ENCODE measurements at places on chromosomes 5 and 9.

DNA sequence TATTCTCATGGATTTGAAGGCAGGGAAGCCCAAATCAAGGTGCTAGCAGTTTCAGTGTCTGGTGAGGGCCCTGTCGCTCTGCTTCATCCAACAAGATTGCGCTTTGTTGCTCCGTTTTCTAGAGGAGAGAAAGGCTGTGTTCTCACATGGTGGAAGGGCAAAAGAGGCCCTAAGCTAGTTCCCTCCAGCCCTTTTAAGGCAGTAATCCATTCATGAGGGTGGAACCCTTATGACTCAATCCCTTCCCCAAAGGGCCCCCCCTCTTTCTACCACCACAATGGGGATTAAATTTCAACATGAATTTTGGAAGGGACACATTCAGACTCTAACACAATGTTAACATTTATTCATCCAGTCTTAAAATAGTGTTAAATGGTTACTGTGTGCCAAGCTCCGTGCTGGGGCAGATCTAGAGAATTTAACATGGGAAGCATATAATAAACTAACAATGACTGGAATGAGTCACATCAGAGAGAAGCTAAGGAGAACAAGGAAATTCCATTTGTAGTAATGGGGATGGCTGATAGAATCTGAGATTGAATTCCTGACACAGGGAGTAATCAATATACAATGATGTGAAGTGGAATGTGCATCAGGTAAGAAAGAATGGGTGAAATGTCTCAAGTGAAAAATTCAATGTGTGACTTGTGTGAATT lies 382.8 kb upstream of the ZNF608 start:
- no peak for DNase-seq

DNA sequence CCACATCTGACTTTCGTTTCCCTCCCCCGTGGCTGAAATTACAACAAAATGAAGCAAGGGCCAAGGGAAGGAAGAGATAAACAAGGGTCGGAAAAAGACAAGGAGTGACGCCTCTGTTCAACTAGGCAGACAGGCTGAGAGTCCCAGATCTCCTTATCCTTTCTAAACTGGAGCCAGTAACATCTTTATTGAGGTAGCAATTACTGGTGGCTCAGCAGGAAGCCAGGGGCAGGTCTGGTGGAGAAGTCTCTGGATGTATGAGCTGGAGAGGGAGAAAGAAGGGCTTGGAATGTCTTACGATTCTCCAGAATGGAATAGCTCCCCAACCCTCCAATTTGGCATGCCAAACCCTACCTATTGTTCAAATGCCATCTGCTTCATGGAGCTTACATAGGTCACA lies 190.8 kb upstream of the BRINP1 start:
- no peak for DNase-seq

DNA sequence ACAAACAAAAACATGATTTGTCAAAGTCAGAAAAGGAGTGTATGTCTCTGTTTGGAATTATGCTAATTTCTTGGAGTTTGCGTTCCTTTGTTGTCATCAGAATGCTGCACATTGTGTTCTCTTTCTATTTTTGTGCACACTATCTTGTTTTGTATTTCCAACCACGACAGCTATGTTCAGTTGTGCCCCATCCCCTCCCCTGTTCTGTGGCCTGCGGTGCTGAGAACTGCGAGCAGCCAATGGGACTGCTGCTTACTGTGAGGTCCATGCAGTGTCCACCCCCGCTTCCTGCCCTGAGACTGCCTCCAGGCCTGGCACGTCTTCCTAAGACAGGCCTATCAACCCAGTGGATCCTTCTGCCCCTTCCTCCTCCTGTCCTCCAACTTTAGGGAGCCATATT lies 76.8 kb downstream of the PALM2AKAP2 start:
- no peak for DNase-seq

- DNase-seq: no peak
Measured at GRCh38 chr9:124707666-124708065, 63.4 kb downstream of the NR6A1 start.

- no peak for DNase-seq
Measured at GRCh38 chr5:60514152-60514551, 185.8 kb downstream of the DEPDC1B start.

- no peak for DNase-seq
Measured at GRCh38 chr9:69276775-69277174, 48.2 kb upstream of the ENTREP1 start.

DNA sequence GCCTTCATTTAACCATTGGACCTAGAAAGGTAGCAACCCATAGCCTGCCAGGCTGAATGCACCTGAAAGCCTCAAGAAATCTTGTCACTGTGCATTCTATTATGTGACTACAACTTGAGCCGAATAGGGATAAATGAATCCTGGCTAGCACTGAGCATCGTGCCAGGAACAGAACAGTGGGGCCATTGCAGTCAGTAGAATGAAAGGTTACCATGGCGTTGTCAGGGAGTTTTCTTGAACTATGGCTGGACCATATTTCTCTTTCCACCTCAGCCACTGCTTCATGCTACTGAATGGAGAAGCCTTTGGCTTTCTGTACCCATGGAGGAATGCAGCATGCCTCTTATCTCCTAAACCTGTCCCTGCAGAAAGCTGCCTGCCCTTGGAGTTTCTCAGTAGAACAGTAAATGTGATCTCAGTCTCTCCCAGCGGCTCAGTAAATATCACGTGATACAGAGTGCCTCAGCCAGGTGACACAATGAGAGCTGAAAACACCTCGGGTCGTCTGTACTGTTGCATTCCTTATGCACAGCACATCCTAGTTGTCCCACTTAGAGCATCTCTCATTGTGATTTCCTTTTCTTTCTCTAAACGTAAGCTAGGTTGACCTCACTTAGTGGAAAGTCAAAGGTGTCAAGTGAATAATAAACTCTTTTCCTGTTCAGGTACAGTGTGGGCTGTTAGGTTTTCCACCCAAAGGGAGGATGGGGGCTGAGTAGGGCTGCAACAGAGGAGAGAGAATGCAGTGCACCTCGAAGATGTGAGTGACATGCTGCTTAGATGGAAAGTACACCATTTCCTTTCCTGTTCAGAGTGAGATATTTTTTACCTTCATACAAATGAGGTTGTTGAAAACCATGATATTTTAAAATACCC lies 115.3 kb downstream of the MACIR start:
- DNase-seq: no peak

DNA sequence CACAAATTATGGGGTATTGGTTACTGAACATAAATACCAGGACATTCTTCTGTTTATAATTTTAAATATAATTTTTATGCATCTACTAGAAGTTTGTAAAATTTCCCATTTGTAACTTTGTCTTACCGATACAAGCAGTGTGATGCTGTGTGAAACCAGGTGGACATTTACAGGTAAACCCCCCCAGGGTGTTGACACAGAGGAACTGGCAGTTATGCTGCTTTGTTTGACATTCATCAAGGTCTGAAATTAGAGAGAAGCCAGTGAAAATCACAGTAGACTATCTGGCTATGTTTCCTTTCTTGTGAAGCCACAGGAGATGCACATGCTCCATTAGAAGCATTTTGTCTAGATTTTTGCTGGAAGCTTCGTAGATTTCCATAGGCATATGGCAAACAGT lies 190.9 kb downstream of the SLC12A2 start:
- no peak for DNase-seq

DNA sequence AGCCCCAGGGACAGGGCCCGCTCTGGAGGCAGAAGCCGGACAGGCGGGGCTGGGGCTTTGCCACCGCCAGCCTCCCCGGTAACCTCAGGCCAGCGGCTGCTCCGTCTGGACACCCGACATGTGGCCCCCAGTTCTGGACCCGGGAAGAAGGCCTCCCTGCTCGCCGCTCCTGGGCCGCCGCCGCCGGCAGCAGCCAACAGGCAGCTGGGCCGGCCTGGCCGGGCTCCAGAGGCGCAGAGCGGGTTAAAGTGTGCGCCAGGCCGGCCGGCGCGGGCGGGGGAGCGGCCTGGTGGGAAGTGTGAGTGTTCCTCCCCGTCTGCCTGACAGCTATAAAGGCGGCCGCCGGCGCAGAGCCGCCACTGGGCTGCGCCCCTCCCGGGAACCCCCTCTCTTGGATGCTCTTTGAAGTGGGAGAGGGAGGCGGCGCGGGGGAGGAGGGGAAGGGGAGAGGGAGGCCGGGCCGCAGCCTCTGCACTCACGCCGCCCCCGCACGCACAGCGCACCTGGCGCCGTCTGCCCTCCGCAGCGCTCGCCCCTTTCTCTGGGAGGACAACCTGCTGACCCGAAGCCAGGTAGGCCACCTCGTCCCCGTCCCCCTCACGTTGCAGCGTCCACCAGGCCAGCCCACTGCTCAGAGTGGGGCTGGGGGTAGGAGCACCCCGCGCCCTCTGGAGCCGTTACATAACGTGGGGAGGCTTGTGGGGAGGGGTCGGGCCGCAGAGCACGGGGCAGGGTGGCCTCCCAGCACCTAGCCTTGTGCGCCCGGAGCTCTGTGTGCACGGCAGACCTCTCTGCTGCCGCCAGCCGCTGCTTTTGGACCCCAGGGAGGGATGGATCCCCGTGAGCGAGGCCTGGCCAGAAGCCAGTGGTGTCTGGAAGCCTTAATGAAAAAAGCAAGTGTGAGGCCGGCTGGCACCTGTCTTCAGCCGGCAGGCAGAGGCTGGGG lies at the start of gene ADAMTSL2:
ADAMTSL2 (plus strand) TSS at position 359 of the 946 bp plus-strand sequence. CDS start 2,009 bp downstream, outside the sequence.
- no peak for DNase-seq

DNA sequence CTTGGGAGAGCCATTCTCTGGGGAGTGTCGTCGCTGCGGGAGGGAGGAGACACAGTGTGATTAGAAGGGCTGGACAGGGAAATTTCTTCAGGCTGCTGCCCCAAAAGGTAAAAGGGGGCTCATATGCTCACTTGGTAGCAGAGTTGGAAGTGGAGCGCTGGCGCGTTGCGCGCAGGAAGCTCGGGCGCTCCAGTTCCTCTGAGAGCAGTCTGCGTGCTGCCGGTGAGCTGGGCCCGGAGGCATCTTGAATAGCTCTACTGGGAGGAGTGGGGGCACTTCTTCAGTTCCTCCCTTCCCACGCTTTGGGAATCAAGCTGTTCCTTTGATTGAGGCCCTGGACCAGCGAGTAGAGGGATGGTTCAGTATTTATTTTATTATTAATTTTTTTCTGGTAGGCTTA lies 2.7 kb downstream of the RXFP3 start:
- DNase-seq: no peak

- no peak for DNase-seq
Measured at GRCh38 chr9:86407022-86407421, 52.8 kb upstream of the TUT7 start.

GRCh38 chr9:107068581-107068980 lies 205.6 kb downstream of the ZNF462 start:
- no peak for DNase-seq

DNA sequence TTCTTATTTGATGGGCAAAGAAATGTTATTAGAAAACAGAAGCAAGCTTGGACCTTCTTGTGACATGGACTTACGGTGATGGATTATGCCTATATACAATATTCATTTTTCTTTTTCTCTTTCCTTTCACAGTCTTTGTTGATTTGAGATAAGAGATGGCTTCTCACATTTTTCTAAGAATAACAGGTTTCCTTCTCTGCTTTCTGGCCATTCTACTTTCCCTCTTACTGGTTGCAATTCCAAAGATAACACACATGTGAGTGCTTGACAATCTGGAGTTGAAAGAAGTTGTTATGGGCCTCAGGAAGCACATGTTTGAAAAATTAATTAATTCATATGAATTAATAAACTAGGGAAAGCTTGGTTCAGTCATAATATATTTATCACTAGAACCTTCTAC lies 89.8 kb upstream of the RPS23 start:
- DNase-seq: no peak

- no peak for DNase-seq
Measured at GRCh38 chr5:155024015-155024414, 10.5 kb downstream of the KIF4B start.

DNA sequence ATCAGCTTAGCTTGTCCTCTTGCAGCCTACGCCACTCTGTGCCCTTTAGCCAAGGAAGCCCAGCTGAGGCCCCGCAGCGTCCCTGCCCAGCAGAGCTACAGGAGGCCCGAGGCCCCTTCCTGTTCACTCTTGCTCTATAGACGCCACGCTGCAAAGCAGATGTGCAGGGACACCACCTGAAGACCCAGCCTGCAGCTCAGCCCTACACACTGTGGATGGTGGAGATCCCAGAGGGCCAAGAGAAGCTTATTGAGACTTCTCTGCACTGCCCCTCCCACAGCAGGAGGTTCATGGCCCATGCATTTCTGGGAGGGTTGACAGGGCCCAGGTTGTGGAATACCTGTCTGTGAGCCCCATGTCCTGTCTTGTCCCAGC lies 33.6 kb downstream of the IRF1 start:
- no peak for DNase-seq

DNA sequence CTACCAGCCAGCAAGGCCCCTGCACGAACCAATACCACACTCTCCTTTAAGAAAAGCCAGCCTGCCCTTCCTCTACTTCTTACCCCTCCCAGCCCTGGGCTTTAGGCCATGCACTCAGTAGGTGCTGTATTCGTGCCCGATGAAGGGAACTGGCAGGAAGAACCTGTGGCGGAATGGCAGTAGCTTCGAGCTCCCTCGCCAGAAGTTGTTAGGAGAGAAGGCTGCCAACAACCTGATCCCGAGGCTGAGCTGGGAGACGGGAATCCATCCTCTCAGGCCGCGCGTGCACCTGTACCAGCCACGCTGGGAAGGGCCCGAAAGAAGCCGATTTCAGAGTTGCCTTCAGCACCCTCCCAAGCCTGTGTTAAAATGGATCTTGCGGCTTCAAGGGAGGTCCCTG lies 45.3 kb upstream of the AKNA start:
- no peak for DNase-seq

DNA sequence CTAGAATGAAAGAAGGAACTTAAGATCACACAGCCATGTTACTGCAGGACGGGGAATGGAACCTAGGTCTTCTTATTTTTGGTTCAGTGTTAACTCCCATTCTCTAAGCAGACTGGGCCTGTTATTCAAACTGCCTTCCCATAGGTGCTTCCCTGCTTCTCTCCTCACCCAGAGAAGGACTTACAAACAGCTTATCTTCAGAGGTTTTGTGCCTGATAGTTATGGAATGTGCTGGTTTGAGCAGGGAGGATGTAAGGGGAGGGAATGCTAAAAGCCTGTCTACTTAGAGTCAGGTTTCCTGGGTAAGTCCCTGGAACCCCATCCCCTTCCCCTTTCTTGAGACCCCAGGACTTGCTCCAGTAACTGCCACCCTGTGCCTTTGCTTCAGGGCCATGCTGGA lies 4.2 kb upstream of the PSMD5 start:
- no peak for DNase-seq

DNA sequence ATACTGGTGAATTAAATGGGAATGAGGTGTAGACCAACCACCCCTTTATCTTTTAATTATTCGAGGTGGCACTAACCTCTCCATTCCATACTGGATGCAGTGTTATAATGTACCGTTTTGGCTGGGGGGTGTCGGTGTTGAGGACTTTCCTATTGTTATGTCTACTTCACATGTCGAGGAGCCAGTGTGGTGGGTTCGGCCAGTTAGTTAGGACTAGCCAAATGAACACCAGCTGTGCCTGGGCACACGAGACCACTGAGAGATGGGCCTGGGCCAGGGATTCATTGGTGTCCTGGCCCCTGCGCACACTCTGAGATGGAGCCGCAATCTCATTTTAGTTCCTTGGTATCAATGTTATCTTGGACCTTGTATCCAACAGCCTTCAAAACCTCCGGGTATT lies 186.2 kb downstream of the CACNA1B start:
- no peak for DNase-seq

DNA sequence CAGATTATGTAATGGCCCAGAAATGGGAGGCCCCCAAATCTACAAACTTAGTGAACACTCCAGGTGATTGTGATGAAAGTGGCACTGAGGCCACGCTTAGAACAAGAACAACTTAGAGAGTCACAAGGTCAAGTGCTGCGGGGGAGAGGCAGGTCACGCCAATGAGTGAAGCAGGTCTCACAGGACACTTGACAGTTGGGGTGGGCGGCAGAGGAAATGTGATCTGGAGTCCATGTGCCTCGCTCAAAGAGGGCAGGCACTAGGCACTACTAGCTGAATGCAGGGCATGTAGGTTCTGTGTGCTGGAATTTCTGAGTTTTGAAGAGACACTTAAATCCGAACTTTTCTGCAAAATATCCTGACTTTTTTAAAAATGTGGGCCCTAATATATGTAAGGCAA lies 193.2 kb upstream of the RORB start:
- DNase-seq: no peak
